ENCODE measurements at places on chromosomes 1 and 21.

DNA sequence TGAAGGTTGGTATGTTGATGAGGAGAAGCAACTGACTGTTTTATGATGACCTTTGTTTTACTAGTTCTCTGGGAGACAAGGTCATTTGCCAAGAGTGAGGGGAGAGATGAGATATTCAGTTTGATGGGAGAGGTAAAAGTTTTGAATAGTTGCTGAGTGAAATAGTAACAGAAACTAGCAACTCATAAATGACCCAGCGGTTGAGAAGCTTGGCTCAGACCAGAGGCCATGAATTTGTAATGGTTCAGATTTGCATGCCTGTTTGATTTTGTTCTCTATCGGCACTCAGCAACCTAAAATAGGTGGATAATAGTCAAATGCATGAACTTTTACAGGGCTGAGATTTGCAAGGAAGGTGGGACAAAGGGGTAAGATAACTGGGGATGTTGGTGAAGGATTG is 6.6 kb downstream of the CCDC30 start:
- no peak for DNase-seq

GRCh38 chr1:209822706-209823105 is 5.1 kb upstream of the UTP25 start:
- no peak for DNase-seq

- DNase-seq = no peak
Measured at GRCh38 chr1:114032271-114033215, 53.3 kb downstream of the OLFML3 start.

GRCh38 chr1:143735764-143736461 is 235.9 kb downstream of the FAM72C start:
- no peak for DNase-seq

DNA sequence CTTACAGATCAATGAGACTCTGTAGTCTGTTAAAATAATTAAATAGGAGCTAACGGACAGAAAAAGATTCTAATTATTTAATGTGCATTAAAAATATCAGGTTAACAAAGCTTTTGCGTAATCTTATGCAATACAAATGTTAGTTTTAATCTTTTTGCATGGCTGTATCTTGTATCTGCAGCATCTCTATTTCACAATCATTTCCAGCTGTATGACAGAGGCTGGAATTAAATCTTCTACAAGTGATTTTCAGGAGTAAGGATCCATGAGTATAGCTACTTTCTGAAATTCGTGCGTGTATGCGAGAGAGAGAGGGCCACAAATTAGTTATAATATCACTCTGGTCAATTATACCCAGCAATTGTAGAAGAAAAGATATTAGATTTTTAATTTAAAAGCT is 1446.8 kb downstream of the NCAM2 start:
- DNase-seq = no peak

- no peak for DNase-seq
Measured at GRCh38 chr1:114015075-114015474, 35.8 kb downstream of the OLFML3 start.

- DNase-seq = no peak
Measured at GRCh38 chr1:36365381-36365780, 20.3 kb downstream of the STK40 start.

GRCh38 chr1:45583666-45584350 is at the start of gene NASP:
Gene NASP (plus strand): TSS chr1:45584041. CDS start chr1:45584147, 106 bp downstream.
- peak; percentile 98 for DNase-seq

DNA sequence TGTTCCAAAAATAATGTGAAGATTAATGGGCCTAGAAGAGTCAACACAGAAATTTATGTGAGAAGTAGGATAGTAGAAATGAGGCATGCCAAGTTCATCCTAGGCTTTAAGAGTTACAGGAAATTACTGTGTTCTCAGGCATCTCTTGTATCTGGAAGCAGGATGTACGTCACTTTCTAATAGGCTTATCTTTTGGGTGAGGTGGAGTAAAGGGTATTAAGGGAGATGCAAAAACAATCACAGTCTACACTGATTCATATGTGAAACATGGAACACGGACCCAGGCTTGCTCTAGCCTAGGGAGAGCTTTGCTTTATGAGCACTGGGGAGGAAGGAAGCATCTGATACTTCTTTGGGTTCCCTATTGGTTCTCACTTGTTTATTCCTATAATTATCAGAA is 84.5 kb upstream of the RGS4 start:
- DNase-seq = no peak

- no peak for DNase-seq
Measured at GRCh38 chr1:181440510-181440909, 42.8 kb upstream of the CACNA1E start.

DNA sequence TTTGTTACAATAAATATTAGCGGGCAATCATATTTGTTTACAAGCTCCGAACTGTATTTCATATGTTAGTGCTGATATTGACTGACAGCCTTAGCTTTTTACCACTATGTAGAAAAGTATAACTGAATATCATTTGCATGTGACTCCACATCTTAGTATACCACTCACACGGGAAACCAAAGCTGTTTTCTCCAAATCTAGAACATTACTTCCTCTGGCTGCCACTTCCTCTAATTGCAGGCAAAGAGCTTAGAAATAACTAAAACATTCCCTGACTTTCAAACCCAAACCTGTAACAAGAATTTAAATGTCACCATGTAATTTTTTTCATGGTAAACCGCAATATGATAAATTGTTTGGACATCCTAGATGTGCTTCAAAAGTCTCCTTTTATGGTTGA is 174.7 kb downstream of the LBR start:
- DNase-seq = no peak

DNA sequence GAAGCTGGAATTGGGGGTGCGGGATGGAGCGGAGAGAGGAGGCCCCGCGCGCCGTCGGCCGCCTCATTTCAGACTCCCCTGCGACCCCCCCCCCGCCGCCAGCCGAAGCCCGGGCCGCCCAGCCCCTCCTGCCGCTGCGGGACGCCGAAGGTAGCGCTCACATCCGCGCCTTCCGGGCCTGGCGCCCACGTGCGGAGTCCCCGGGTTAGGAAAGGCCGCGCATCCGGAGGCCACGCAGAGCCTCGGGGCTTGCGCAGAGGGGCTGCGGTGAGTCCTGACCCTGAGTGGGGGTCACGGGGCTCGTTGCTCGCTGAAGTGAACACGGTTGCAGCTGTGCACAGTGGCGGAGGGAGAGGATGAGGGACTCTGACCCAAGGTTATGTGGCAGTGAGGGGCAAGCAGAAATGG is 552 bp upstream of the ZNF496 start:
- DNase-seq = peak; percentile 27

- DNase-seq = no peak
Measured at GRCh38 chr1:31668303-31668883, 23.7 kb upstream of the PEF1 start.

DNA sequence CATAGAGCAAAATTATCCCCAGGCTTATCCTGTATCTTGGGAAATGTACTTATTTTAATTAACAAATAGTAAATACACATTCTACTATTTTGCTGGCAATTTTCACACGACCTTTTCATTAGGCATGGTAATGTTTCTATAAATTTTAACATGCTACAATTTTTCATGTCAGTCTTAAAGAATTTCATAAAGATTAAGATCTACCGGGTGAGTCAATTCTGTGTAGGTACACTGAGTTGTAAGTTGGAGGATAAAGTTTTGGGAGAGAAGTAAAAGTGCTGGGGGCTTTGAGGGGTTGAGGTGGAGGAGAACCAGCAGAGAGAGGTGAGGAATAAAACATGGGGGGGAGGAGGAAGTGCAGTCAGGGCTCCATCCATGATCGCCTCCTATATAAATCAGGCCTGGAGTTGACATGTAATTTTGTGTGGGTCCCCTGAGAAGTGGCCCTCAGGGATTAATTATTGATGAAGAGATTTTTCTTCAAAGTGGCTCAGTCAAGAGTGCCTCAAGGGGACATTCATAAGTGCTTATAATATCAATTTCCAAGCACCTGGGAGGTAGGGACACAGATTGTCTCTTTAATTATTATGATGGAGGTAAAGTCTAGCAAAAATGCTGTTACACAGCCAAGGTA is 7.2 kb downstream of the DPYD start:
- no peak for DNase-seq

DNA sequence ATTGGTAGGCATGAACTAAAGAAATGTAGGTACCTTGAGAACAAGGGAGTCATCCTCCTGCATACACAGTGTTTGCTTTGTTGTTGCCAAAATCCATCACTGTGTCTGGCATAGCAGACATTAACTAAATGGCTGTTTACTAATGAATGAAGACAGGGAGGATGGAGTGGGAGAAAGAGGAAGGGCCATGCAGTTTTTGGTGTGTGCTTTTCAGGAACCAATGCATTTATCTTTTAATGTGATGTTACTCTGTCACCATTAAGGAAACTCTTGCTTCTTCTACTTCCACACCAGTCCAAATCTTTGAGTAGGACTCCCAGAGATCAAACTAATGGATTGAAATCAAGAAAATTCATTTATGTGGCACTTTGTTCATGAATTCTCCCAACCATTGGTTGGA is 55.6 kb upstream of the DUSP10 start:
- DNase-seq = no peak

DNA sequence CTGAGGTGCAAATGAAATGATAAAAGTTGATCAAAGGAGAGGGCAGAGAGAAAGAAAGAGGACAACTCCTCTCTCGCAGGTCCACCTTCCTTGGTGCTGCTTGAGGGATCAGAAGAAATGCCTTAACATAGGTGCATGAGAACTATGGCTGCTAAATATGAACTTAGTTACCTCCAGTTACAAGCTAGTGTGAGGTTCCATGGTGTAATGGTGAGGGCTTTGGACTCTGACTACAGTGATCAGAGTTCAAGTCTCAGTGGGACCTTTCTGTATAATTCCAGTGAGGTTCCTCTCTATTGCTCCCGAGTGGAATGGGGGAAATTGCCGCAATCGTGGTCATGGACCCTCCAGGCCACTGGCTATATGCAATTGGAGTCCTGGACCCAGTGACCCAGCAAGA is 387.3 kb downstream of the FAM72C start:
- no peak for DNase-seq

GRCh38 chr1:176897350-176898236 is 266.9 kb downstream of the ASTN1 start:
- DNase-seq = peak; percentile 19

GRCh38 chr1:211148366-211148765 is 14.4 kb upstream of the KCNH1 start:
- DNase-seq = no peak

- no peak for DNase-seq
Measured at GRCh38 chr1:70528590-70529333, 117.7 kb downstream of the CTH start.

- DNase-seq = no peak
Measured at GRCh38 chr1:35463232-35463631, 94.0 kb downstream of the KIAA0319L start.

DNA sequence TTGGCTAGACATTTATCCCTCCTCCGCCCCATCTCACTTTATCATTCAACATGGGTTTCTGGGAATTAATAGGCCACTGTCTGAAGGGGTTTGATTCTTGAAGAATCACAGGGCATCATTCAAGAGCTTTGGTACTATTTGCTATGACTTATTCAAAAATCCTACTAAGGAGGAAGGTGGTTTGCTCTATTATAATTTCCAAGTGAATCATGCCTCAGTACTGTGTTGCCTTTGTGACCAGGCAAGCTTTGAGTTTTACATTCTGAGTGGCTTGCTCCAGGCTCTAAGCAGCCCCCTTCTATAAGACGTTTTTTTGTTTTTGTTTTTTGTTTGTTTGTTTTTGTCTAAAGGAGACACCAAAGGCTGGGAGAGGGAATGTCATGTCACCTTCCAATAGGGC is 2.6 kb downstream of the C1orf21 start:
- no peak for DNase-seq

- DNase-seq = no peak
Measured at GRCh38 chr1:64608005-64608650, 136.7 kb upstream of the RAVER2 start.

GRCh38 chr1:208113011-208113410 is 131.2 kb downstream of the PLXNA2 start:
- no peak for DNase-seq

DNA sequence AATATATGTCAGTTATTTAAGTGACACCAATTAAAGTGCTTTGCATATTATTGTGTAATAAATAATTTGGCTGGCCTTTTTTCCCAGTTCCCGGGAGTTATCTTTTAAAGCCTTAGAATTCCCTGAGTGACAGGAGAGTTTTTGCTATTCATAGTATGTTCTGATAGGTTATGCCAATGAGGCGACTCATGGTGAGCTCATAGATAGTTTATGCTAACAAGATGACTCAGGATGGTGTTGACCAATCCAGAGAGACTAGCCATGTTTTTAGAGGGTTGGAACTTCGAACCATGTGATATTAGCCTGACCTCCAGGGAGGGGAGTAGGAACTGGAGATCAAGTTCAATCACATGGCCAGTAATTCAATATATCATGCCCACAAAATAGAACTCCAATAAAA is 310.8 kb downstream of the USP25 start:
- DNase-seq = no peak

GRCh38 chr1:119787776-119788175 is 19.1 kb upstream of the HMGCS2 start:
- DNase-seq = no peak

DNA sequence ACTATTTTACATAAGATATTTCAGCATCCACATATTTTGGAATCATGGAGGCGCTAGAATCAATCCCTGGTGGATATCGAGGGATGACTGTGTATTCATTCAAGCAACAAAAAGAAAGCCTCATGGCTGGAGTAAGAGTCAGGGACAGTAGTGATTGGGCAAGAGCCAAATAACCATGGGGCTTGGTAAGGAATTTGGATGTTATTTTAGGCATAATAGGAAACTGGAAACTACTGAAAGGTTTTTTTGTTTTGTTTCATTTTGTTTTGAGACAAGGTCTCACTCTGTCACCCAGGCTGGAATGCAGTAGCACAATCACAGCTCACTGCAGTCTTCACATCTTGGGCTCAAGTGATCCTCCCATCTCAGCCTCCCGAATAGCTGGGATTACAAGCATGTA is 33.8 kb upstream of the EYA3 start:
- DNase-seq = no peak

DNA sequence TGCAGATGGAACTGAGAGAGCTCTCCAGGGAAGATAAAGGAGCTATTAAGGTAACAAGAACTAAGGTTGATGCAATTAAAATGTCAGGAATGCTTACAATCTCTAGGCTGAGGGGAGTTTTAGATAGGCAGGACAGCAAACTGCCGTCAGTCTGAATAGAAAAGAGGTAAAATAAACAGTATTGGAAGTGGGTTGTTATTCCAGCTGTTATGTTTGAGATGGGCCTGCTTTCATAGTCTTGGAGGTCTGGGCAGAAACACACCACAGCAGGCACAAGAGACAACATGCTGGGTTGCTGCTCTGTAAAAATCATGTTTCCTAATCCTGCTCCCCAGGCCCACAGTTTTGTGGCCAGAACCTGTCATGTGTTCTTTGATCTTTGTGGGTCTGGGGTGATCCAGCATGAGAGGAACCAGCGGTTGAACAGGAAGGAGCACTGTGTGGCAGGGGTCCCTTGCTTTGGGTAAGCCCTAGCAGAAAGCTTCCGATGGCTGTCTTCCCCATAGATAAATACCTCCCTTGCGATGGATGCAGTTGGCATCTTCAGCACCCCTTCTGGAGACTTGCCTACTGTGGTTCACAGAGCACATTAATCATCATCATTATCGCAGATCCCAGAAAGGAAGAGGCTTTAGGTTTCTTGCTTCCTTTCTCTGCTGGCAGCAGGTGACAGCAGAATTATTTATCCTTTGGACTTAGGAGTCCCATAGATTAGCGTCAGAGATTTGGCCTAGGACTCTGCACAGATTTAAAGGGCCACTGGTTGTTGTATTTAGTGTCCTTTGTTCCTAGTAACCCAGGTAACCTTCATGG is 97.1 kb downstream of the AK5 start:
- DNase-seq = no peak

- DNase-seq = no peak
Measured at GRCh38 chr1:219991511-219991810, 54.8 kb downstream of the EPRS1 start.

GRCh38 chr1:61518670-61519400 is 206.1 kb downstream of the TM2D1 start:
- no peak for DNase-seq
